Peyer's patch (tissue), 4 donors: ENCODE measurements at places on chromosomes 2 and 18. TPM values are rescaled to one million over a fixed set of nuclear protein-coding genes. Genes with fewer than 3 reads are reported as not detected.

The G6PC2 gene
- total RNA-seq, result not detected

The ALLC gene
- total RNA-seq, result not detected

The DNAH7 gene
- total RNA-seq, result 1.3 TPM

The PARD3B gene
- 52.0 TPM for total RNA-seq

The NT5C1B gene
- not detected for total RNA-seq

The MSH2 gene
- total RNA-seq, result 9.2 TPM

The CYS1 gene
- total RNA-seq, result 1.6 TPM

GRCh38 chr18:58316396-58317342 lies 272.6 kb downstream of the NEDD4L start:
- no peak overlapping the region for H3K4me3 ChIP-seq
- peaks cover 6% of the 10 kb centered on the region for H3K4me1 ChIP-seq
- H3K27me3 ChIP-seq, result no peaks in the 10 kb centered on the region
- H3K36me3 ChIP-seq, result no peaks in the 10 kb centered on the region
- H3K27ac ChIP-seq, result peak overlapping the region; percentile 43

GRCh38 chr2:100178085-100178788 lies 35.8 kb upstream of the AFF3 start:
- no peak overlapping the region for H3K27ac ChIP-seq
- H3K36me3 ChIP-seq, result no peaks in the 10 kb centered on the region
- H3K4me3 ChIP-seq, result no peak overlapping the region

- H3K4me3 ChIP-seq, result no peak overlapping the region
- no peaks in the 10 kb centered on the region for H3K36me3 ChIP-seq
- H3K27ac ChIP-seq, result no peak overlapping the region
- no peak for DNase-seq
- H3K27me3 ChIP-seq, result no peaks in the 10 kb centered on the region
- peaks cover 17% of the 10 kb centered on the region for H3K4me1 ChIP-seq
Measured at GRCh38 chr2:47870641-47871540, 35.4 kb downstream of the FBXO11 start.

GRCh38 chr2:232417489-232417888 lies 10.8 kb downstream of the ALPG start:
- no peaks in the 10 kb centered on the region for H3K27me3 ChIP-seq
- no peak overlapping the region for H3K4me3 ChIP-seq
- H3K36me3 ChIP-seq, result no peaks in the 10 kb centered on the region
- no peak overlapping the region for H3K27ac ChIP-seq

DNA sequence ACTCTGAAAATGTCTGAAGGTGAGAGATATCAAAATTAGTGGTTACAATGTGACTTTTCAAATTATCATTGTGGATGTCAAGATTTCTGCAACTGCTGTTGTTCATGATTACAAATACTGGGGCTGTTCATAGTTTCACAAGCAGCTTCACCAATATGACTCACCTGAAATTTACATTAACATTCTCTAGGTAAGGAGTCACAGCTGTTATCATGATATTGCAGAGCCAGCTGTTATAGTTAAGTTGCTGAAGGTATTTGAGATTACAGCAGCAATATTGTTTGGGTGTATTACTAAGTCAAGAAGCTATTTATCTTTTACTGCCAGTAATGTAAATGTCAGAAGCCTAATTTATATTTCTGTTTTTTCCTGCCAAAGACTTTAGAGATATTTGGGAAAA lies 140.0 kb downstream of the MC4R start:
- no peak for DNase-seq
- no peak overlapping the region for H3K4me3 ChIP-seq
- no peaks in the 10 kb centered on the region for H3K27me3 ChIP-seq
- no peaks in the 10 kb centered on the region for H3K36me3 ChIP-seq
- H3K27ac ChIP-seq, result no peak overlapping the region
- no peaks in the 10 kb centered on the region for H3K4me1 ChIP-seq

GRCh38 chr2:133312038-133312729 lies 256.1 kb downstream of the NCKAP5 start:
- H3K4me1 ChIP-seq, result no peaks in the 10 kb centered on the region
- H3K36me3 ChIP-seq, result no peaks in the 10 kb centered on the region
- H3K27me3 ChIP-seq, result no peaks in the 10 kb centered on the region
- H3K27ac ChIP-seq, result no peak overlapping the region

GRCh38 chr2:144456680-144457079 lies 63.2 kb downstream of the ZEB2 start:
- peak; percentile 26 for DNase-seq
- no peaks in the 10 kb centered on the region for H3K36me3 ChIP-seq
- H3K4me1 ChIP-seq, result peaks cover 8% of the 10 kb centered on the region
- no peak overlapping the region for H3K4me3 ChIP-seq
- H3K27ac ChIP-seq, result no peak overlapping the region

DNA sequence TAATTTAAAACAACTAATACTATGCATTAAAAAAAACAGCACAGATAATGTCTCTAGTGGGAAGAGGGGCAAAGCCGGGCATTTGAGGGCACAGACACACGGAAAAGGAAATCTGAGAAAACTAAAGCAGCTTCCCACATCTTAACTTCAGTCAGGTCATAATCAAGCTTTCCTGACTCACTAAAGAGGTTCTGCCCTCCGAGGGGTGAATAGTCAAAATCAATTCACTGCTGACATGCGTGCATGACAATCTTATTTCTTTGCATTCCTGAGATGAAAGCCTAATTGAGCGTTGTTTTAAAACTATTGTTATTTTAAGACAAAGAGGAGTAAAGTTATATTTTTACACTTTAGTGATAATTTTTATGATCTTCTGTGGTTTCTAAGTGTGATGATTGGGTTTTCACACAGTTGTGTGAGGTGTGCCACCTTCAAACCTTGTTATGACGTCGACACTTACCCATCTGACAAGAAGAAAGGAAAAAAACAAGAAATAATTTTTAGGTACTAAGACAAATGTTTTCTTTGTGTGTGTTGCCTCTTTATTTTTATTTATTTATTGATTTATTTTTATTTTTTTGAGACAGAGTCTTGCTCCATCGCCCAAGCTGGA lies 90.9 kb downstream of the GATA6 start:
- H3K27me3 ChIP-seq, result no peaks in the 10 kb centered on the region
- H3K27ac ChIP-seq, result no peak overlapping the region
- no peak for DNase-seq
- H3K4me3 ChIP-seq, result no peak overlapping the region
- H3K4me1 ChIP-seq, result no peaks in the 10 kb centered on the region
- H3K36me3 ChIP-seq, result no peaks in the 10 kb centered on the region

DNA sequence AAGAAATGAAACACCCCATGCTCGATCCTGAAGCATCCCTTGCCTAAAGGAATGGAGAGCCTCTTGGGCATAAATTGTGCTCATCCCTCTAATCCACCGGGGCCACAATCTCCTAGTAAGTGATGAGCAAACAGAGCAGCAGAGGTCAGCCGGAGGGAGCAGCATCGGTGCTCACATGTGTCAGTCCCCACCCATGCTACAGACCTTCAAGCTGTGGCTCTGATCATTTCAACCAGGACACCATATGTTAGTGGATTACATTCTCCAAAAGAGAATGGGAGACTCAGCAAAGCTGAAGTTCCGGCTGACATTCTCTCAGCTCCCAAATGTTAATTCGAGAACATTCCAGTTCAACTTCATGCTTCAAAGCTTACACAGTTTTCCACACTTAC lies 75.6 kb downstream of the AAK1 start:
- H3K27ac ChIP-seq, result no peak overlapping the region
- H3K4me1 ChIP-seq, result peaks cover 5% of the 10 kb centered on the region
- no peak overlapping the region for H3K4me3 ChIP-seq

- no peak overlapping the region for H3K27ac ChIP-seq
- H3K4me3 ChIP-seq, result no peak overlapping the region
- no peak for DNase-seq
- H3K4me1 ChIP-seq, result no peaks in the 10 kb centered on the region
- H3K27me3 ChIP-seq, result no peaks in the 10 kb centered on the region
- no peaks in the 10 kb centered on the region for H3K36me3 ChIP-seq
Measured at GRCh38 chr18:60075477-60075876, 175.7 kb downstream of the PMAIP1 start.

DNA sequence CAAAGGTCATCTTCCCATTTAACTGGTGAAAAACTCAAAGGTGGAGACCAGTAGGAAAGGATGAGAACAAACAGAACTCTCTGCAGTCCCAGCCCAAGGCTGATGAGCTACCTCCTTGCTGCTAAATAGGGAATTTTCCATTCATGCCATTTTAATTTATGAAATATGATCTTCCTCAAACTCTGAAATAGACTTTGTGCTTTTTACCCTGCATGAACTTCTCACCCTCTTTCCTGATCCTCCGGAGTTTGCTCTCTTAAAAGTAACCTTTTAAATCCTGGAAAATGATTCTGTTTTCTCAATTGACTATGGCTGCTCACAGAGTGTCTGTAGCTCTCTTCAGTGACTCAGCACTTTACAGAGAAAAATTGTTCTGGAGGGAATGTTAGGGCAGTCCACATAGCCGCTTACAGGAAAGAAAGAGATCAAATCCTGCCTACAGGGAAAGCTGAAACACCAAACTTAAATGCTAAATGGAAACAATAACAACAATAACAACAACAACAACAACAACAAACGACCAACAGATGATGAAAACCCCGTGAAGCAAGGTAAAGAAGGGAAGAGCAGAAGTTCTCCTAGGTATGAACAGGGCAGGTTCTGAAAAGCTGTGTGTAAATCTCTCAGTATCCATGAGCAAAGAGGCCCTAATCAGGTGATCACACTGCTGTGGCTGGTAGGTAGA lies 79.8 kb upstream of the SESTD1 start:
- no peaks in the 10 kb centered on the region for H3K27me3 ChIP-seq
- no peak overlapping the region for H3K27ac ChIP-seq
- no peaks in the 10 kb centered on the region for H3K4me1 ChIP-seq
- no peaks in the 10 kb centered on the region for H3K36me3 ChIP-seq

GRCh38 chr18:7567474-7568425 lies 634 bp downstream of the PTPRM start:
- peak overlapping the region; percentile 74 for H3K27ac ChIP-seq
- no peaks in the 10 kb centered on the region for H3K4me1 ChIP-seq
- no peaks in the 10 kb centered on the region for H3K36me3 ChIP-seq
- peak overlapping the region; percentile 84 for H3K4me3 ChIP-seq

- no peak overlapping the region for H3K4me3 ChIP-seq
- DNase-seq, result no peak
- H3K4me1 ChIP-seq, result no peaks in the 10 kb centered on the region
- no peaks in the 10 kb centered on the region for H3K36me3 ChIP-seq
Measured at GRCh38 chr2:19847486-19847885, 54.3 kb downstream of the TTC32 start.

GRCh38 chr2:33694904-33695303 lies 95.8 kb upstream of the FAM98A start:
- no peak overlapping the region for H3K4me3 ChIP-seq
- H3K27me3 ChIP-seq, result no peaks in the 10 kb centered on the region
- no peaks in the 10 kb centered on the region for H3K4me1 ChIP-seq
- no peak for DNase-seq
- no peaks in the 10 kb centered on the region for H3K36me3 ChIP-seq
- no peak overlapping the region for H3K27ac ChIP-seq

- no peaks in the 10 kb centered on the region for H3K4me1 ChIP-seq
- H3K27ac ChIP-seq, result no peak overlapping the region
- H3K27me3 ChIP-seq, result no peaks in the 10 kb centered on the region
- no peak overlapping the region for H3K4me3 ChIP-seq
- H3K36me3 ChIP-seq, result no peaks in the 10 kb centered on the region
- DNase-seq, result no peak
Measured at GRCh38 chr18:7415081-7415894, 151.8 kb upstream of the PTPRM start.

- no peaks in the 10 kb centered on the region for H3K27me3 ChIP-seq
- no peak overlapping the region for H3K4me3 ChIP-seq
- H3K36me3 ChIP-seq, result no peaks in the 10 kb centered on the region
- H3K27ac ChIP-seq, result no peak overlapping the region
- DNase-seq, result no peak
Measured at GRCh38 chr18:32956591-32957315, 183.9 kb upstream of the KLHL14 start.

DNA sequence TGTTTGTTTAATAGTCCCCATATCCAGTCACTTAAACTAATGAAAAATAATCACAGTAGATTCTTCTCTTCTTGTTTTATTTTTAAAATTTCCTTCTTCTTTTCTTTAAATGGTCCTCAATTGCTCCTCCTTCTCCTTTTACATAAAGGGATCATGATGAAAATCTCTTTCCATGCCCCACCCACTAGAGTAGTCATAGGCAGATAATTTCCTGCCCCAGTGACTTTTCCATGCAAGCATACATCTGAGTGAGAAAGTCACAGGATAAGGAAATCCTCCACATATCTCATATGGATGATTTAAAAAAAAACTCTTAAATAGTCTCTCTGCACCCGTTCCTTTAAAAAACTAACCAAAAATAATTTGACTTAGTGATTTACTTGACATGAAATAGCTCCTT lies 552.3 kb upstream of the SETBP1 start:
- DNase-seq, result no peak
- H3K36me3 ChIP-seq, result no peaks in the 10 kb centered on the region
- H3K4me3 ChIP-seq, result no peak overlapping the region
- H3K27ac ChIP-seq, result no peak overlapping the region
- H3K4me1 ChIP-seq, result no peaks in the 10 kb centered on the region
